ENCODE measurements at places on chromosomes 16 and 17.

GRCh38 chr16:70769761-70770160 lies 31.2 kb downstream of the VAC14 start:
- no peak for DNase-seq

- DNase-seq, result no peak
Measured at GRCh38 chr16:77540646-77541045, 105.8 kb upstream of the ADAMTS18 start.

- no peak for DNase-seq
Measured at GRCh38 chr16:82748026-82748425, 121.3 kb downstream of the CDH13 start.

- no peak for DNase-seq
Measured at GRCh38 chr16:56222474-56222997, 31.2 kb downstream of the GNAO1 start.

- DNase-seq, result no peak
Measured at GRCh38 chr17:21351366-21352065, 24.6 kb upstream of the KCNJ12 start.

DNA sequence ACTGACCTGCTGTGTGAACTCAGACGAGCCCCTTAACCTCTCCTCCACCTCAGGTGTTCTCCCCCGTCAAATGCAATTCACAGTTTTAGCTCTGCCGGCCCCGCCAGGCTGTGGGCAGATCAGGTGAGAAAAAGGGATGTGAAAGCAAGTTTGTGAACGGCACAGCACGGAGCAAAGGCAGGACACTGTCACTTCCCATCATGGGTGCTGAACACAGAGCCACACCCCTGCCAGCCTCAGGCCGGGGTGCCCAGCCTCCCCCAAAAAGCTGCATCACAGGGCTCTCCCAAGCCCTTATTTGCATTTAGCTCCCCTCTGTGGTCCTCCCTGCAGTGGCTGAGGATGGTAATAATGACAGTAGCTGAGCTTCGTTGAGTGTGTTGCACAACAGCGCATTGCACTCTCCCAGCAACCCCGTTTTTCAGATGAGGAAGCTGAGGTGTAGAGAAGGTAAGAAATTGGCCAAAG lies 88.8 kb upstream of the TNRC6C start:
- no peak for DNase-seq

- DNase-seq, result peak; percentile 81
Measured at GRCh38 chr17:58328195-58329034, at the start of gene TSPOAP1. Gene TSPOAP1 (minus strand): TSS chr17:58328795. CDS start chr17:58327920, 875 bp downstream.

- DNase-seq, result no peak
Measured at GRCh38 chr17:42266918-42267766, 9.0 kb downstream of the STAT5B start.

- no peak for DNase-seq
Measured at GRCh38 chr16:76213860-76214259, 63.3 kb upstream of the CNTNAP4 start.

DNA sequence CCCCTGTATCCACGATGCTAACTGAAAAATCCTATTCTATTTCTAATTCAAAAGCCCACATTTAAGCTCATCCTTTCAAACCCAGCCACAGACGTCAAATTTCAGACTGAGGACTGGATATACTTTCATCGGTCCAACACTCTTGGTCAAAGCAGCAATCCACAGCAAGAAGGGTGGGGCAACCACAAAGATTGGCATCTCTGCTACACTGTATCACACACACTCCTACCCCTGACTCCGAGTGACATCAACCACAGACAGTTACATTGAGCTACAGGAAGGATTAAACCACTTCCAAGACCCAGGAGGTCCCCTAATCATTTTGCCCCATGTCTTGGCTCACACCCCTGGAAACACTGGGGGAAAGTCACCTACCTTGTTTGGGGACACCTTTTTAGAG lies 61.3 kb downstream of the GRIN2A start:
- no peak for DNase-seq

DNA sequence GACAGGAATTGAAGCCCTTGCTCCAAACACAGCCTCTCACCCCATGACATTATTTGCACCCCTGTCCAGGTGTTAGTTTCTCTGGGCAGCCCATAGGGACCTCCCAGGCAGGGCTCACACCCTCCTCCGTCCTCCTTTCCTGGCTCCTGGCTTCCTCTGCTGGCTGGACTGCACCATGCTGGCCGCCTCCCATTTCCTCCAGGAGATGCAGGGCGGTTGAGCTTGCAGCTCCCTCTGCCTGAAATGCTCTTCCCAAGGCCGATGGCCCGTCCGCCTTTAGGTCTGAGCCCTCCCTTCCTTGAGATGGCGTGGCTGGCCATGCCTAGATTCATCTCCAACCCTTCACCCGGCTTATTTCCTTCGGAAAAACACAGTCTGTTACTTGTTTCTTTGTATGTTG lies 334.8 kb downstream of the SNX29 start:
- DNase-seq, result no peak

DNA sequence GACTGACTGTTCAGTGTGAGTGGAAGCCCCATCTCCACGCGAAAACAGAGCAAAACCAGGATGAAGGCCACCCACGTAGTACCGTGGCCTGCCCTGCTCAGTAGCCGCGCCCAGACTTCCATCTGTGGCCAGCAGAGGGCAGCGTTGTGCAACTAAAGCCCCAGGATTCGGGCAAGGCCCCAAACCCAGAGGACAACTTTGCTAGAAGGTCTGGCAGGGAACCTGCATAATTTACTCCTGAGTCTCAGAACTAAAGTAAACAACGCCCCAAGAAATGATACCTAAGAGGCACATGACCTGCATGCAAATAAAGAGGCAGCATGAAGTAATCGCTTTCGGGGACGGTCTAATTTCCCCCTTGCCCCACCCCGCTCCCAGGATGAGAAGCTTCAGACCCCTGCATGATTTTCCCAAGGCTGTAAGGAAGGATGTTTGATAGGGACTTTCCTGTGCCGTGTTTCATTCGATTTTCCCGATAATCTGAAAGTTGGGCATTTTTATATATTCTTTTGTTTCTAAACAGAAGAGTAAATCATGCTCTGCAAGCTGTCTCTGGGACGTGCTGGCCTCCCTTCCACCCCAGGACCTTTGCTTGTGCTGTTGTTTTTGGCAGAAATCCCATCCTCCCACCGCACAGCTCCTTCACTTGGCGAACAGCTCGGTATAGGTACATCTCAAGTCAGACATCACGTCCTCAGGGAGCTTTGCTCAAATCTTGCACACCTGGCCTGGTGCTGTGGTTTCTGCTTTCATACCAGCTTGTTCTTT lies 18.6 kb downstream of the HSBP1 start:
- DNase-seq, result peak; percentile 63

- no peak for DNase-seq
Measured at GRCh38 chr16:48291303-48291702, 44.0 kb upstream of the ABCC11 start.

GRCh38 chr17:36614081-36614480 lies 12.7 kb downstream of the MRM1 start:
- no peak for DNase-seq

DNA sequence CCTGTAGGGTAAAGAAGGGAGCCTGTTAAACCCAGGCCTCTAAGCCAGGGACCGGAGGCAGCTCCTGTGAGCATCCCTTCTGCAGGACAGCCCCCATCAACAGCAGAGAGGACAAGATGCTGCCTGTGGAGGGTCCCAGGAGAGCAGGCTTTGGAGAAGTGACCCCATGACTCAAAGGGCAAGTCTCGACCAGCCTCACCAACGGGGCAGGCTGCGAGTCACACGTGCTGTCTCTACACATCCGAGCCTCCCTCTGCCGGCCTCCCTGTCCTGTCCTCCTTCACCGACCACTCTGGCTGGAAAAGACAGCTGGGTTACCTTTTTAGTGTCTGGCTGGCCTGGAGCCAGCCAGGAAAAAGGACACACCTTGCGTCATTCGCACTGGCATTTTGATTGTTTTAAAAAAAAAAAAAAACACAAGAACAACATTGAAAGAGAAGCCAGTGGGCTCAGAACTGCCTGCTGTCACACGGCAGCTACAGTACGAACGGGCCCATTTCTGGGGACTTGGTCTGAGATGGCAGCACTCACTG lies 74.5 kb upstream of the RCVRN start:
- no peak for DNase-seq

GRCh38 chr17:39238311-39238972 lies 12.7 kb upstream of the STAC2 start:
- DNase-seq, result peak; percentile 72

- no peak for DNase-seq
Measured at GRCh38 chr17:10156948-10157607, 41.3 kb downstream of the GAS7 start.

DNA sequence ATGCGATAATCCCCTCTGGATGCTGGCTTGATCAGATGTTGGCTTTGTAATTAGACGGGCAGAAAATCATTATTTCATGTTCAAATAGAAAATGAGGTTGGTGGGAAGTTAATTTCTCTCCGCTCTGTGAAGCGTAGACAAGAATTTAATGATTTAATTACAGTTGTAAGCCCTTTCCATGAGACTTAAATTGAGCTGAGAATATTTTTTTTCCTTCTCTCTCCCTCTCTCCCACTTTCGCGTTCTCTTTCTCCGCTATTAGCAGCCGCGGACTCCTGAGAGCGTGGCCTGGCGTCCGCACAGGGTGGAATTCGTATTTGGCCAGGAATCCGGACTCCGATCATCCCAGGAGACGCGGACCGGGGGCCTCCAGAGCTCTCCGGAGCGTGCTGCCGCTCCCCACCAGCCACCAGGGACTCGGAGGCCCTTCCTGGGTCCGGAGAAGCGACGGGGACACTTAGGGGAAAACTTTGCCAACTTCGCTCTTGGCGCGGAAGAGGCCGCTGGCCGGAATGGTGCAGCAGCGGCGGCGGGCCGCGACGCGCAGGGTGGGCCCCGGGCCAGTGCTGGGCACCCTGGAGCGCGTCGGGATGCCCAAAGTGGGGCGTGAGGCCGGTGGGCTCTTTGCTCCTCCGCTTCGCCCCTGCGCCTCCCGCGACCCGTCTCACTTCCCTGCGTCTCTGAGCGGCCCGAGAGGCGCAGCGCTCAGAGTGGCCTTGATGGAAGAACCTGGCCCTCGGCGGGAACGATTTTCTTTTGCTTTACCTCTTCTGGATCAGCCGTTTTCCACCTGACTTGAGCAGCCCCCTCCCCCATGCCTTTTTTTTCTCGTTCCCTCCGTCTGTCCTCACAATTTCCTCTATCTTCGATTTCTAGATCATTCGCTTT lies 3.6 kb upstream of the IRX3 start:
- no peak for DNase-seq

DNA sequence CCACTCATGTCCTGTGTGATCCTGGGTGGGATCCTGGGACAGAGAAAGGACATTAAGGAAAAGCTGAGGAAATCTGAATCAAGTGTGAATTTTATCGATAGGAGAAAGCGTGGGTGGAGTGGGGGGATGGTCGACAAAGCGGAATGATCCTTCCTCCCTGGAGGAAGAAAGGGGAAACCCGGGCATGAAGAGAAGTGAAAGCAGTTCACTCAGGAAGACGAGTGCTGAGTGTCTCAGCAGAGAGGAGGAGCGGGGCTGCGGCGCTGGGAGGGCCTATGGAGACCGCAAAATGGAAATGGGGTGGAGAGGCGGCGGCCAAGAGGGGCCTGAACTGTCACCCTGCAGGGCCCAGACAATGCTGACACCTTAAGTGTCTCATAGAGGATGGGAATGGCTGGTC lies 8.7 kb downstream of the ZDHHC7 start:
- DNase-seq, result no peak

DNA sequence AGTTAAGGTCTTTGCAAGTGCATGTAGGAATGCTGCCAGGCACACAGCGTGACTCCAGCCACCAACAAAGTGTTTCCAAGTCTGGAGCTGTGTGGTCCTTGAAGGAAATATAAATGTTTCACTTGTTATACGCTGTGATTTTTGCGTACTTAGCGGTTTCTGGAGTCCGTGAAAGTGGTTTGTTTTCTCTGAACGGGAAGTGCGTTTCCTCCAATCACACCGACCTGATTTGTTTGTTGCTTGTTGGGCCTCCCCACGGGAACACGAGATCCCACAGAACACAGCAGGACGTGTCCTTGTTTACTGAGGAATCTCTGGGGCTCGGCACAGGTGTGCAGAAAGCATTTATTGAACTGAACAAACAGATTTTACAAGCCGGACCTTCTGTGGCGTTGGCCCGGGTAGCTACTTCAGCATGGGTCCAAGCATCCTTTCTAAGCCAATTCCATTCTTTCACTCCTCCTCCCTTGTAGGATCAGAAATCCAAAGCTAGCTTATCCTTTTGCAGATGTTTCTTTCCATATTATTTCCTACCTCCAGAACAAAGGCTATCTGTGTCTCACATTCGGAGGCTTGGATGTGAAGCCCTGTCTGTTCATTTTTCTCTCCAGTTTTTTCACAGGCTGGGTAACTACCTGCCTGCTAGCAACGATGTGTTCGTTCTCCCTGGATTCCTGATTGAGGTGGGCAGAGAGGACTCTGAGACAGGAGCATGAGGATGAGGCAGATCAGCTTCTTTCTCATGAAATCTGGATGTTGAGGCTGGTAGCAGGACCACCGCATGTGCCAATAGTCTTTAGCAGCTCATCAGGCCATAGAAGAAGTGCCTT lies 44.6 kb downstream of the ABAT start:
- no peak for DNase-seq

- DNase-seq, result no peak
Measured at GRCh38 chr16:61547626-61548025, 488.6 kb downstream of the CDH8 start.

DNA sequence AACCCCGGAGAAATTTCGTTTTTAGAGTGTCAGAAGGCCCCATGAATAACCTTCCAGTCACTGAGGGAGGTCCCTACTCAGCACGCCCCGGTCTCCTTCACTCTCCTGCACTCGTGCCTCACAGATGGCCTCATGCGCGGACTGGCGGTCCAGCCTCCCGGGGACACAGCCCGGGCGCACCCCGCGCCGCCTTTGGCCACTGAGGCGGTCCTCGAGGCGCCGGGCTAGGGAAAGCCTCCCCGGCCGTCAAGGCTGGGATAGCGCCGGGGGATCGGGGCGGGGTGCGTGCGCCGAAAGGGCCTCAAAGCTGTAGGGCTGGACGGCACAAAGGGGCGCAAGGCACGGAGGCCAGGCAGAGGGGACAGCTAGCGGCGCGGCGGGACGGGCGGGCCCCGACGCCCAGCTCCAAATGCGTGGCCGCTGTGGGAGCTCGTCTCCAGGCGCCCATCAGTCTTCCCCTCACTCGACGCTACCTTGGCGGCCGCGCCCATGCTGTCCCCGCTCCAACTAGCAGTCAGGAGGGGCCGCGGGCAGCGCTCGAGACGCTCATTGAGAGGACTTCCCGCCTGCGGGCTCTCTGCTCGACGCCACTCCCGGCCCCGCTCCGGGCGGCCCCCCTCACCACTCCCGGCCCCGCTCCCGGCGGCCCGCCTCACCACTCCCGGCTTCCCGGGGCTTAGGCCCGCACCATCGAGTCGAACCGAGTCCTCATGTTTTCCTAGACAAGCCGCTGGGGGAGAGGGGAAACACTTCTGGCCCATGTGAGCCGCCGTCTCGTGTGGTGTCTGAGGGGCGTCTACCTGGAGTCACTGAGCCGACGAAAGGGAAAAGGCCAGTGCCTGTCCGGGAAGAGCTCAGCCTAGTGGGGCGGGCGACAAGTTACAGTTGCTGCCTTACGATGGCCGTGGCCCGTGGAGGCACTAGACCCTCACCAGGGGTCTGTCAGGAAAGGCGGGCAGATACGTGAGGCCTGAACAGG lies at the start of gene USP6:
Gene USP6, plus strand, starts transcription at position 360 of the 979 bp plus-strand sequence. CDS start 14,336 bp downstream, outside the sequence.
- DNase-seq, result no peak
